Activated T-helper 1 cell treated with anti-CD3 and anti-CD28 coated beads, Interleukin-2, amount 50 U/mL, for 16 hours (primary cell): ENCODE measurements at places on chromosomes 5 and 9.

DNA sequence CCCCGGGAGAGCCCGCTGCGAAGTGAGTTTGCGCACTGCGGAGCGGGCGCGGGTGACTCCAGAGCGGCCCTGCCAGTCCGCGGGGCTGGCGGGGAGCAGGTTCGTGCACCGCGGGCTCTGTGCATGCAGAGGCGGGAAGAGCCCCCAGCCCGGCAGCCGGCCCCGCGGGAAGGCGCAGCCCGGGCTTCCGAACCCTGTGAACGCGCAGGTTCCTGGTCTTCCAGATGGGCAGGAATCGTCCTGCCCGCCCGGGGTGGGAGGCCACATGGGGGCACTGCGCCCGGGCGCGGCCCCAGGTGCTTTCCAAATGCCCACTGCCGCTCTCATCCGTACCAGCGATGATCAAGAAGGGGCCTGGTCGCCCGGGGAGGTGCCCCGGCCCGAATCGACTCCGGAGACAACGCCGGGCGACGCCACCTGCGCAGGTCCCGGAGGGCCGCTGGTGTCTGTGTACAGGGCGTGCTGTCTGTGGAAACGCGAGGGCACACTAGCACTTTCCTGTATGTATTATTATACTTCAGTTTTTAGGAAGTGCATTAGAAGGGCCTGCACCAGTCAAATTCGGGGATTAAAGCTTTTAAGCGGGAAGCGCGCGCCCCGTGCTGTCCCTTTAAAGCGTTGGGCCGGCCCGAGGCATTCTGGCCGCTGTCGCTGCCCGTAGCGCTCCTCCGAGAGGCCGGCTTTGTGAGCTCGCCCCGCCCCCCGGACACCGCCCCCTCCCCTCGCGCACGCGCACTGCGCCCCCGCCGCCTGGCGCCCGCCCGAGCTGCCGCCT is at the start of gene WDR5:
Gene WDR5 (plus strand): TSS at position 740 of the 775 bp plus-strand sequence. CDS start 3,796 bp downstream, outside the sequence.
- peak; percentile 90 for DNase-seq

DNA sequence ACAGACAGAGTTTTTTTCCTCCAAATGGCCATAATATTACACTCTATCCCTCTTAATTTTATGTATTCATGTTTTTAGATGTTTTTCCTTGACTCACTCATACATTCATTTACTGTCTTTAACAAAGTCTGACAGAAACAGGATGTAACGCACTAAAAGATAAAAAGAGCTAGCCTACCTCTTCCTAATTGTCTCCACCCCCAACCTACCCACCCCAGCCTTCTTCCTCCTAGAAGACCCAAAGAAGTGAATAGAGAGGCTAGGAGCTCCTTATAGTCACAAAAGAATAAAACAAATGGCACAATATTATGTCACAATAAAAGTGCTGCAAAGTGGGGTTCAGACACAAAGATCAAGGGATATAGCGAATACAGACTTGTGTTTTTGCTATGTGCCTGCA is 719 bp downstream of the NOL8 start:
- DNase-seq = no peak

- no peak for DNase-seq
Observed at GRCh38 chr9:69548681-69549080, 123.5 kb downstream of the APBA1 start.

DNA sequence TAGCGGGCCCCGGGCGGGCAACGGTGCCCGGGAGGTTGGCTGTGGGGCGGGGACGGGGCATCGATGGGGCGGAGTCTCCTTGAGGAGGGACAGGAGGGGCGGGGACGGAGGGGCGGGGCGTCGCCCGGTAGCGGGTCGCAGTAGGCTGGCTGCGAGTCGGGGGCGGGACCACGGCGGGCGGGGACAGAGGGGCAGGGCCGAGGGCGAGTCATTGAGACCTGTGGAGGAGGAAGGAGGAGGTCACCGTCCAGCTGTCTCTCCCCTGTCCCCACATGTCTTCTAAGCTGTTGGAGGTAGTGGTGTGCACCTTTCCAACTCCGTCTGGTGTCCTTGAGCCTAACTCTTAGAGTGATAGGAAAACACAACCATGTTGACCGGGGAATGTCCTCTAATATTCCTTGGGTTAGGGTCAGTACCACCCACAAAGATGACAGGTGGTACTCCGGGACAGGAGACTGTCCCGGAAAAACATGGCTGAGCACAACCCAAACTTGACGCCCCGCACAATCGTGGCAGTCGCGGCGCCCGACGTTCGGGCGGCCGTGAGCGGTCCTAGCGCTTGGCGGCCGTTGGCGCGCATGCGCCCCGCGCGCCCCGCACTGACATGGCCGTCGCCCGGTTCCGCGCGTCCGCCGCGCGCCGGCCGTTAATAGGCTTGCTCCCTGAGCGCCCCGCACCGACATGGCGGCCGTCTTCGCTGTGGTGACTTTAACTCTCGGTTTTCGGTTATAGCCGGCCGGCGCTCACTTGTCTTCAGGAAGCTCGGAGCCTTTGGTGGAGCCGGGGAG is at the start of the genes CRAT and PTPA:
Gene CRAT (minus strand): TSS at position 54 of the 788 bp plus-strand sequence. CDS start 284 bp downstream, outside the sequence.
Gene PTPA (plus strand): TSS at position 676 of the 788 bp plus-strand sequence. CDS start 186 bp downstream, outside the sequence.
- DNase-seq = peak; percentile 92

- DNase-seq = no peak
Observed at GRCh38 chr9:4246969-4247368, 52.9 kb downstream of the GLIS3 start.

GRCh38 chr5:148532969-148533670 is 121.2 kb downstream of the HTR4 start:
- DNase-seq = no peak

DNA sequence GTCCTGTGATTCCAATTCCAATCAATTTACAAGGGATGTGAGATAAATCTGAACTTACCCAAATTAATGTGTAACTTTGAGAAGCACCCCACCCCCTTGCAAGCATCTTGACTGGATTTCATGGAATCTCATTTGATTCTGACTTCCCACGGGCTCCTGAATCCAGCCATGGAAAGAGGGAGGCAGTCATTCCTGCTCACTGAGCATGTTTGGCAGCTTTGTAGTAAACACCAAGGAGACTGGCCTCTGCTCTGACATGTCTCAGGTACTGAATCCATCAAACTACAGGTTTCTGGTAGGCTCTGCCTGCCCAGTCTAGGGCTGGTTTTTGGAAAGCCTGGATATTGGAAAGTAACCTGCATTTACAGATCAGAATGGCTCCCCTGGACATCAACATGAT is 357.6 kb downstream of the ARHGEF28 start:
- DNase-seq = no peak

- no peak for DNase-seq
Observed at GRCh38 chr5:82405618-82406204, 127.6 kb upstream of the RPS23 start.

GRCh38 chr5:41418220-41419031 is 92.0 kb downstream of the PLCXD3 start:
- no peak for DNase-seq

- DNase-seq = no peak
Observed at GRCh38 chr9:16406526-16407225, 463.8 kb downstream of the BNC2 start.

- no peak for DNase-seq
Observed at GRCh38 chr5:135823881-135824280, 10.6 kb upstream of the SLC25A48 start.

GRCh38 chr5:65721050-65721719 is 724 bp downstream of the SGTB start:
- no peak for DNase-seq

GRCh38 chr5:132010989-132011621 is 353 bp downstream of the ACSL6 start:
- DNase-seq = no peak

DNA sequence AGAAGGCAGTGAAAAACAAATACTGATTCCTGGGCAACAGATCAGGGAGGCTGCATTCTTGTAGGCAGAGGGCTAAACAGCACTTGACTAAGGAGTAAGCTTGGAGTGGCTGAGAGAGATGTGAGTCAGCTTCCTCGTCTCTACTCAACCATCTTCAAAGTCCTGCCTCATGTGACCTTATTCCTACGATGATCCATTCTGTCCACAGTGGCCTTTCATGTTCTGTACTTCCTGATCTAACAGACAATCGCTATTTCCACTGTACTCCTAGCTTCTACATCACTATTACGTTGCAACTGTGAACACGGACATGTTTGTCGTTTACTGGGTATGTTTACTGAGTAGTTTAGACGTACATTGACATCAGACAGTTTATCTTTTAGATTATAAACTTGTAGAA is 365.4 kb downstream of the ARL15 start:
- DNase-seq = no peak

DNA sequence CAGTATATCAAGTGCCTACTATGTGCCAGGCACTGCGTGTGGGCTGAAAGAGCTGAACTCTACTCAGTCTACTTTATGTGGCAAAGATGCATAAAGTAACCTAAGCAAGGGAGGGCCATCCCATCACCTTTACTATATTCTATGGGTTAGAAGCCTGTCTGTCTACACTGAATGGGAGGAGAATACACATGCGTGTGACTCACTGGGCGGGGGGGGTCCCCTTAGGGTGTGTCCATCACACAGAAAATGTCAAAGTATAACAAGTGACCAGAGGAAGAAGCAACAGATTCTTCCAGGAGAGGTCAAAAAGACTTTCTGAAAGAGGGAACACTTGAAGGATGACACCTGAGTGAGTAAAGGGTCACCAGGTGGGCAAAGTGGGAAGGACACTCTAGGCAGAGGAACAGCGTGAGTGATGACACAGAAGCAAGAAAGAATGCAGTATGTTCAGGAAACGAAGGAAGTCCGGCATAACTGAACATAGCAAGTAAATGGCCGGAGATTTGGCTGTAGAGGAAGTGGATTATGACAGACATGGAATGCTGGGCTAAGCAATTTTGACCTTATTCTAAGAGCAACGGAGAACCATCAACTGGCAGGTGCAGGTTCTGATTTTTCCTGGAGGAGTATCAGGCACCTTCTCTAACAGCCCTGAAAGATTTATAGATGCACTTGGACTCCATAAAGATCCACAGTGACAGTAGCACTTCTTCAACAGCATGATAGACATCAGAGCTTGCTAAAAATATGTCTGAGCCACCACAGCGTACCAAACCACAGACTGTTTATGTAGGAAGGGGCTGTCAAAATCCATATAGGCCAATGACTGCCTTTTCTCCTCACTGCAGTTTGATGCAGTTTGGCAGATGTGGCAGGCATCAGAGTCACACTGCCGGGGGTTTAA is 8.0 kb upstream of the WHRN start:
- no peak for DNase-seq

DNA sequence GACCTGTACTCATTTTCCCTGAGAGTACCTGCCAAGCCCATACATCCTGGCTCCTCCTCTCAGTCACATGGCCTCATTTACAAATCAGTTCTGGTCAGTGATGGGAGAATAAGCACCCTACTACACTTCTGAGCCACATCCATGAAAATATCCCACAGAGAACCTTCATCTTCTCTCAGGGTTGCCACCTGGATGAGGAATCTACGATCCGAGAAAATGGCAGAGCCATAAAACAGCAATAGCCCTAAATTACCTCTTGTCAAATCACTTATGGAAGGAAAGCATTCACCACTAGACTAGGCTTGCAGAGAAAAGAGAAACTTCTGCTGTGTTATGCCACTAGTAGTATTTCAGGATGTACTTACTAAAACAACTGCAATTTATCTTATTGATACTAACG is 324.8 kb downstream of the BNC2 start:
- no peak for DNase-seq

GRCh38 chr9:34179213-34180136 is 632 bp downstream of the UBAP1 start:
- no peak for DNase-seq

- DNase-seq = no peak
Observed at GRCh38 chr5:174022384-174023095, 23.0 kb upstream of the NSG2 start.

DNA sequence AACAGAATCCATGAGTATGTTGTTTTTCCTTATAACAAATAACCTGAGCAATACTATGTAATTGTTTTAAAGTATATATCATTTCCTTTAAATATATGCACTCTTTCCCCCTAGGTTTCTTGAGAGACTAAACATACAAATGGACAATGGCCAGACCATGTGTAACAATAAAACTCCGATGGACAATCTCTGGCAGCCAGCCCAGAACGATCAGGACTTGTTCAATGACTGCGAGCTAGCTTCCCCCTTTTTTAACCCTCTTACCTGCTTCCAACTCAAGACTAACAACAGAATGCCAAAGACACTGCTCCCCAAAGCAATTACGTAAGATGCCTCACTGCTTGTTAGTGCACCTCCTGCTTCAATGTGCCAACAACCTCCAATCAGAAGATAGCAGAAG is 94.9 kb downstream of the HTR4 start:
- no peak for DNase-seq

DNA sequence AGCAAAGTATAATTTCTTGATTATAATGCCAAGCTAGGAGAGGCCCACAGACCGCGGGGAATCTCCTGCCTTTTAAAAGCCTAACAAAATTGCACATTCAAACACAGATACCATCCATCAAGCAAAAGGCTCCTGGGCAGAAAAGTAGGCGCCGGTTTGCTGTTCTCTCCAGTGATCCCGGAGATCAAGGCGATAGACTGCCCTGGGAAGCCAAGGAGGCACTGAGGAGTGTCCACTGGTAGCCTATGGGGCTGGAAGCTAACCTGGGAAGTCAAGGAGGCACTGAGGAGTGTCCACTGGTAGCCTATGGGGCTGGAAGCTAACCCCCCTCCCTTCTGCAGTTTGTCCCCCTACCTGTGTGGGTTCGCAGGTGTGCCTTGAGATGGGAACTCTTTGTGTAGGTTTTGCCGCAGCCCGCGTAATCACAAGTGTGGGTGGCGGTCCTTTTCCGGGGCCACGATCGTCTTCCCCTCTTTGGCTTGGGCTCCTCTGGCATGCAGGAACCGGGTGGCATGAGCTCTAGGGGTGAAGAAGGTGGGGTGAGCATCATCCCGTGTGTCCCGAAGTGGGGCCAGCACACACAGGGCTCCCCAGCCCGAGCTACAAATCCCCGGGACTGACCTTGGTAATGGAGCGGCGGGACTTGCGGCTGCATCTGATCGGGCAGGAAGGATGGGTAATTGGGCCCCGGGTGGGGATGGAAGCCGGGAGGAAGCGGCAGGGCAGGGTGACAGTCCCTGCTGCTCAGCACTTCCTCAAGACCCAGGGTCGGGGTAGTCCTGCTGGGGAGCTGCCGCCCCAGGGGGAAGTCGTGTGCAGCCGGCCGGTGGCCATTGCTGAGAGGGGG is 2.7 kb downstream of the KLF4 start:
- DNase-seq = no peak

DNA sequence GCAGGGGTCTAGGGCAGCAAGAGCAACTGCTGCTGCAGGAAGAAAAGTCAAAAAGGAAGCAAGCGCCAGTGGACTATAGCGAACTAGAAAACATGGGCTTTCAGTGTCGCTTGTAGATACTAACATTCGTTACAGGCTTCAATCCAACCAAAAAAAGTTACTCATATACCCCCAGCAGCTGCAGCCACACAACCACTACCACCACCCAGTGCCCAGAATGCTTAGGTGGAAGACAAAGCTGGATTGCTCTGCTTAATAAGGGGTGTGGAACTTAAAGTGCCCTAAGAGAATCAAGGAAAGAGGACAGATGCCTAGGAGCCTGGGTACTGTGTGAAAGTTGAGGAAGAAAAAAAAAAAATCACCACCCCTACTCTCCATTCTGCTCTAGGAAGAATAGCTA is 203.6 kb downstream of the ELAVL2 start:
- DNase-seq = no peak

- no peak for DNase-seq
Observed at GRCh38 chr5:64532212-64532611, 26.4 kb downstream of the RGS7BP start.
